ENCODE measurements at places on chromosomes 12 and 14.

GRCh38 chr14:89625244-89625713 lies 208.2 kb upstream of the FOXN3 start:
- no peak for ATAC-seq

DNA sequence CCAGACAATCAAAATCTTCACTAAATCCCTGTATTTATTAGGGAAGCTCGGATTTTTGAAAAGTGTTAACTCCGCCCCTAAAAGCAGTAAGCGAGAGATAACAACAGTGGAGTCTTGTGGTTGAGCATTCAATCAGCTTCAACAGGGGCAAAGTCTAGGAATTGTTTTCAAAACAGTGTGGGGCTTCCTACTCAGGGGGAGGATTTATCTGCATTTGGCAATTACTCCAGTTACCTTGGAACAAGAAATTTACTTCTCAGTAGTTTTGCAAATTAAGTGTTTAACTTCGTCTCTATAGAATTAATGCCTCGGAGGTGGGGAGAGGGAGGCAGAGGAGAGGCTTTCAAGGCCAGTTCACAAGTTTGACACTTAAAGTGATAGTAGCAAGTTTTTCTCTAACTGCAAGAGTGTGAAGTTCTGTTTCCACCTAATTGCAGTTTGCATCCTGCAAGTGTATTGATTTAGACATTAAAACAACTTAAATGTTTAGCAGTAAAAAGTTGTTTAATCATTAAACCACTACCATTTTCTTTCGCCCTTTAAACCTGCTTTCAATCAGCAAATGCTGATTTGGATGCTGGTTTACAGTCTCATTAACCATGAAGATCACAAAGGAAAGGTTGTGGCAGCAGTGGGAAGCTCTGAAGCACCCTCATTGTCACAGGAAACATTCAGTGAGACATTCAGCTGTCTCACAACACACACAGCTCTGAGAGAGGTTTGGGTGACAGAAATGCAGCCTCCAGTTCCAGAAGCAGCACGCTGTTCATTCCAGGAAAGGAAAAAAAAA lies 102.0 kb downstream of the HMGA2 start:
- no peak for ATAC-seq

GRCh38 chr14:38788060-38788459 lies 315.0 kb downstream of the SEC23A start:
- ATAC-seq: no peak

DNA sequence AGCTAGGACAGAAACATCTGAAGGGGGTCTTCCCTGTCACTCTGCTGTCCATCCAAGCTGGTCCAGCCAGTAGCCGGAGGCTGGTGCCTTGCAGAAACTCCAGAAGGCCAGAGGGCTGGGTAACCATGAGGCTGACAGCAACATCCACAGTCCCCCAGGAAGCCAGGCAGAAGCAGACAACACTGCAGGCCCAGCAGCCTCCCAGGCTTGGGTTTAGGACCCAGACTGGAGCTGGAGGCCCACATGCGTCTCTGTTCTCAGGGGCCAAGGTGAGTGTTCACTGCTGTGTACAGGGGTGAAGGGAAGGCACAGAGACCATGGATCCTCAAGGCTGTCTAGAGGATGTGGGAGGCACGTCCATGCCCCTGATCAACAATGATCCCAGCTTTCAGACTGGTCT lies 136.4 kb upstream of the PRMT8 start:
- no peak for ATAC-seq

- no peak for ATAC-seq
These were observed 85.8 kb upstream of the TSPAN11 start for GRCh38 chr12:30840715-30841114.

DNA sequence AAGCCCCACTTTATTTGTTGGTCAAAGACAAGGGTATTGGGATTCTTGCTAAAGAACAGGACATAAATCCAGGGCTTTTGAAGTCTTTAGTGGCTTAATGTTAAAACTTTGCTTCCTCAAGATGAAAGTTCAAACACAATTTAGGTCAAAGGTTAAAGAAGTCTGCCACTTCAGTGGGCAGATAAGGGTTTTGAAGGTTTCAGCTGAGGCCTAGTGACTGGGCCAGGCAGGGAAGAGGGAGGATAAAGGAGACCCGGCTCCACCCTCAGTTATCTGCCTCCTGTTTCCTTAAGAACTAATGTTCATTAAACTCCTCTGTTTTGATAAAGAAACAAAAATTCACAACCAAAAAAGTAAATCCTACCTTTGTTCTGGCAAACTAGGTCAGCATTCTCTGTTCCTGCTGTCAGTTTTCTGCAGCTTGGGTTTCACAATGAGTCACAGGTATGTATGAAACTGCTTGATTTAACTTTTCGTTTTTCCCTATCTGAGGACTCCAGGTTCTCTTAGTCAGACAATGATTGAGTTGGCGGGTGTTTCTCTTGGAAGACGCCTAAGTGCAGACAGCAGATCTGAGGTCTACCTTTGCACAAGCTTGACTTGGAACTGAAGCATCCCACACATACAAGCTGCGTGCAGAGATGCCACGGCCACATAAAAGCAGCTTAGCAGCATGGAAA lies 208.3 kb downstream of the EXOC5 start:
- peak; percentile 58 for ATAC-seq

GRCh38 chr12:131795690-131796410 lies 32.3 kb upstream of the MMP17 start:
- no peak for ATAC-seq

GRCh38 chr14:40204441-40205175 lies 772.4 kb upstream of the FBXO33 start:
- no peak for ATAC-seq

DNA sequence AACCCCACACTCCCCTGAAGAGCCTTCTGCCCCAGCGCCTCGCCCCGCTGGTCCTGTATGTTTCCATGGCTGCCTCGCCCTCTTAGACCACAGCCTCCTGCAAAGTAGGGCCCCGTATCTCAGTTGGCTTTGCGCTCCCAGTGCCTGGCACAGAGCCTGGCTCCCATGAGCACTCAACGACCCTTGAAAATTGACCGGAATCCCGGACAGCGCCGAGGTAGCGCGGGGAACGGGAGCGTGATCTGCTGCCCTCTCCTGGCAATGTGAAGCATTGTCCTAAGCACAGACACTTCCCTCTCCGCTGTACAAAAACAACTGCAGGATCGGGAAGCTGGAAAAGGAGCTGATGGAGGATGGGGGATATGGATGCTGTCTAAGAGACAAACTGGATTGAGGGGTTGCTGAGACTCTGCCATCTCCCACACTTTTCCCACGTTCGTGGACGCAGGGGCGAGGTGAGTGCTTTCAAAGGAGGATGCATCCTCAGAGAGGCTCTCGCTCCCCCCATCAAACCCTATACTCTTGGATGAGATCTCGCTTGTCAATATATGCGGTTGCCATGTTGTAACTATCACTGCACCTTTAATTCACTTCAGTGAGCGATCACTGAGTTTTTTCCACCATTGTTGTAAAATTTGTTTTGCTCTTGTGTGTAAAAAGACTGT lies 10.7 kb upstream of the FKBP4 start:
- ATAC-seq: peak; percentile 80

DNA sequence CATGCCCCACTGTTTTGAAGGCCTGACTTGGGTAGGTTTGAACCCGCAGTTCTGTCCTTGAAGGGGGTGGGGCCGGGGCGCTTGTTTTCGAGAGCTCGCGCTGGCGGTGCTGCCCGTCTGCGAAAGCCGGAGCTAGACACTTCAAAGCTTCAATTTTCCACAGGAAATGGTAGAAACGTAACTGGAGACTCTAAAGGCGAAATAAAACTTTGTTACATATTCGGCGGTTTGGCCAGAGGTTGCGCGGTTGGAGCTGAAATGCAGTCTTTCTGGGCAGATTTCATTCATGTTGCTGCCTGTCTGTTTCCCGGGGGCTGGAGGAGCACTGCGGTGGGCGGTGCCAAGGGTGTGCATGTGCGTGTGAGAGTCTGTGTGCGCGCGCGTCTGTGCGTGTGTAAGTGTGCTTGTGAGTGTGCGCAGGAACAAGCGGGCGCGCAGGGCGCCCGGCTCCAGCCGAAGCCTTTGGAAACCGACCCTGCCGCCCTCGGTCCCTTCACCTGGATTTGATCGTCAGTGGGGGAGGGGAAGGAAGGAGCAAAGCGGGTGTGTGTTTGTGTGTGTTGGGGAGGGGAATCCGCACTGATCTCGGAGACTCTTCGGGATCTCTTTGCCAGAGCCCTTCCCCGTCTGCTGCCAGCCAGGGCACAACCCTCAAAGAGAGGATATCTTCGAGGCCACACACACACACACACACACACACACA lies 227.7 kb upstream of the CRY1 start:
- ATAC-seq: peak; percentile 25

Measured in activated CD4-positive, CD25-positive, alpha-beta regulatory T cell treated with anti-CD3 and anti-CD28 coated beads, Interleukin-2, amount 50 U/mL, for 24 hours (primary cell).